Fibroblast of villous mesenchyme (primary cell): ENCODE measurements at places on chromosomes 1 and 21.

GRCh38 chr1:167927046-167927754 is 9.3 kb upstream of the DCAF6 start:
- no peak for DNase-seq

GRCh38 chr1:194078765-194079164 is 892.4 kb upstream of the B3GALT2 start:
- DNase-seq: no peak

- peak; percentile 3 for DNase-seq
Observed at GRCh38 chr1:210558302-210558701, 229.6 kb downstream of the HHAT start.

GRCh38 chr1:229114315-229114714 is 156.6 kb upstream of the RAB4A start:
- peak; percentile 83 for DNase-seq

GRCh38 chr1:219088778-219089557 is 84.7 kb upstream of the LYPLAL1 start:
- DNase-seq: peak; percentile 92

GRCh38 chr1:167601442-167602383 is 28.3 kb upstream of the RCSD1 start:
- DNase-seq: peak; percentile 23

- no peak for DNase-seq
Observed at GRCh38 chr1:172292840-172293239, 127.6 kb upstream of the C1orf105 start.

- DNase-seq: no peak
Observed at GRCh38 chr1:158969166-158969565, 37.8 kb downstream of the PYHIN1 start.

DNA sequence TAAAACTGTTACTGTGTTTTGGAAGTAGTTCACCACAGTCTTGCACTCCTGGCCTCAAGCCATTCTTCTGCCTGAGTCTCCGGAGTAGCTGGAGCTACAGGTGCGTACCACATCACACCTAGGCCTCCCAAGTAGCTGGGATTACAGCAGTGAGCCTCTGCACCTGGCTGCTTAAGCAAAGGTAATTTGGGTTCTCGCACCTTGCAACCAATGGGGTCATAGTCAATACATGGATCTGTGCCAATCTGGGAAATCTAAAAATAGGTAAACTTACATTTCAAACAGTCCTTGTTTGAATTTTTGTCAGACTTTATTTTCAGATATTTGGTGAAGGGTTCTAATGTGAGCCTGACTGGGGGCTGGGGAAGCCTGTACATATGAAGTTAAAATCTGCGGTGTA is 466.5 kb downstream of the PCP4 start:
- no peak for DNase-seq

DNA sequence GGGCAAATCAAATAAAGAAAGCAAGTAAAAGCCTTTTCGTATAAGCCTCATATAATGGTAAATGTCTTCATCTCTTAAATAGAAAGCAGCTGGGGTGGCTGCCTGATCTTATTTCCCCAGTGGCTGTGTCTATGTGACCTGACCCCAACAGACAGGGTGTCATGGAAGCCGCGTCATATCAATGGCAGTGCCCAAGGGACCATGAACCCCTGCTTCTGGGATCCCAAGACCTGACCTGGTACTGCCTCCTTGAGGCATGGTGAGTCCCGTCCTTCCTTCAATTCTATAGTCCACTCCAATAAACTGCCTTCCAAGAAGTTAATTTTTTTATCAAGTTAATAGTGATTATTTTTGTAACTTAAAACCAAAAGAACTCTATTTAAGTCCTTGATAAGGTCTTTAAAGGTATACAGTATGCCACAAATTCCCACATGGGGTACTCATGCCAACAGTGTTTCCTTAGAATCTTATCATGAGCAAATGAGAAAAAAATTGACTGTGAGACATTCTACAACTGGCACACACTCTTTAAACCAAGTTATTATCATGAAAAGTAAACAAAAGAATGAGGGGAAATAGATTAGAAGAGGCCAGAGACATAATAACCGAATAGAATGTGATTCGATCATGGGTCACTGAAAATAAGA is 104.6 kb downstream of the ADSS2 start:
- no peak for DNase-seq

GRCh38 chr1:208242941-208243526 is 1.1 kb downstream of the PLXNA2 start:
- DNase-seq: peak; percentile 38

- DNase-seq: peak; percentile 66
Observed at GRCh38 chr1:108000620-108001111, 35.7 kb upstream of the VAV3 start.

DNA sequence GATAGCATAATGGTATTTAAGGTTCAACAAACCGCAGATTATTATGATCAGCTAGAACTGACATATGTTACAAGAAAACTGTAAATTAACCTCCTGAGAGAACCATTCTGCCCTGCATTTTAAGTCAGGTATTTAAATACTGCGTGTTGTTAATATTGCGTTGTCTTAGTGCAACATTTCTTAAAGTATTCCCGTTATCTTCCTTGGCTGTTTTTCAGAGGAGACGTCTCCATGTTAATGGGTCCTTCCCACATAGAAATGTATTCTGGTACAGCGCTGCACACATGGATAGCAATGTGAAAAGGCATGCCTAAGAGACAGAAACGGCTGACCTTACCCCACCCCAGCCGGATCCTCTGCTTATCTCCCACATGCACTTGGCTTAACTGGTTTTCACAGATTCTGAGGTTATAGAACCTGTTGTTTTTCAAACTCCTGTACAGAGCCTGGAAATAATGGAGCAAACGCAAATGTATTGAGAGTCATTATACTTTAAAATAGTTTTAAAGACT is 22.8 kb upstream of the DEGS1 start:
- no peak for DNase-seq

DNA sequence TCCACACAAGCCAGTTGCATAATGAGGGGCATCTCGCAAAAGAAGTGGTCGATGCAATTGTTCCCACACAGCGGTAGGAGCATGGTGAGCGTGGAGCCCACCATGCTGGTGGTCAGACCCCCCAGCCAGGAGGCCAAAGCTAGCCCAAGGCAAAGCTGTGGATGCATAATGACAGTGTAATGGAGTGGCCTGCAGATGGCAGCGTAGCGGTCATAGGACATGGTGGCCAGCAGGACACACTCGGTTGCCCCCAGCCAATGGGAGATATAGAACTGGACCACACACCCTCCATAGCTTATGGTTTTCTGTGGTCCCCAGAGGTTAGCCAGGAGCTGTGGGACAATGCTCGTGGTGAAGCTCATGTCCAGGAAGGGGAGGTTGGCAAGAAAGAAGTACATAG is 4.3 kb downstream of the OR2C3 start:
- no peak for DNase-seq

GRCh38 chr1:160085686-160086455 is 4.5 kb downstream of the KCNJ9 start:
- peak; percentile 64 for DNase-seq

- no peak for DNase-seq
Observed at GRCh38 chr1:238060061-238060460, 169.3 kb upstream of the ZP4 start.

DNA sequence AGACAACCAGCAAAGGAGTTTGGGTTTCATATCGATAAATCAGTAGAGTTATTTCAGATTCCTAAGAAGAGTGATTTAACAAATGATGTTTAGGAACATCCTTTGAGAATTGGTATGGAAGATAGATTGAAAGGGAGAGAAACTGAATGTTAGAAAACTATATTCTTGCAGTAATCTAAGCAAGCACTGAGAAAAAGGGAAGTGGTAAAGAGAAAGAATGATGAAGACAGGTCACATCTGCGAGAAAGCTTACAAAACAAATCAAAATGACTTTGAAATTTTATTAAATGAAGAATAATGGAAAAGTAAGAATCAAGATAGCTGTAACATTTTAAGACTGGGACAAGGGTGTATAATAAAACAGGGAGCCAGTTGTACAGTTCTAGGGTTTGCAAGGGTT is 177.0 kb downstream of the HS2ST1 start:
- no peak for DNase-seq

- no peak for DNase-seq
Observed at GRCh38 chr1:210159211-210159610, 73.4 kb upstream of the SERTAD4 start.

- no peak for DNase-seq
Observed at GRCh38 chr1:57431400-57431799, 7.5 kb upstream of the DAB1 start.

GRCh38 chr1:29821605-29822004 is 585.3 kb downstream of the PTPRU start:
- DNase-seq: no peak

DNA sequence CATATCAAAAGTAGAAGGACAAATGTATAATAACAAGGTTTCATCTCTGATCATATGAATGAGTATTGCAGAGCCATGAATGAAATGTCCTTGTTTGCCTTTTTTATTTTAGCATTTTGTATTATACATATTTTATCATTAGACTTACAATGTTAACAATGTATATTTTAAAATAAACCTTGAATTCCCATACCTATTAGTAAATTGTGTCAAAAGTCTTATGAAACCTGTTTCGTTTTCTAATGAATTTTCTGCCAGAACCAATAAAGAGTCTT is 646 bp downstream of the DNAJB4 start:
- DNase-seq: no peak

DNA sequence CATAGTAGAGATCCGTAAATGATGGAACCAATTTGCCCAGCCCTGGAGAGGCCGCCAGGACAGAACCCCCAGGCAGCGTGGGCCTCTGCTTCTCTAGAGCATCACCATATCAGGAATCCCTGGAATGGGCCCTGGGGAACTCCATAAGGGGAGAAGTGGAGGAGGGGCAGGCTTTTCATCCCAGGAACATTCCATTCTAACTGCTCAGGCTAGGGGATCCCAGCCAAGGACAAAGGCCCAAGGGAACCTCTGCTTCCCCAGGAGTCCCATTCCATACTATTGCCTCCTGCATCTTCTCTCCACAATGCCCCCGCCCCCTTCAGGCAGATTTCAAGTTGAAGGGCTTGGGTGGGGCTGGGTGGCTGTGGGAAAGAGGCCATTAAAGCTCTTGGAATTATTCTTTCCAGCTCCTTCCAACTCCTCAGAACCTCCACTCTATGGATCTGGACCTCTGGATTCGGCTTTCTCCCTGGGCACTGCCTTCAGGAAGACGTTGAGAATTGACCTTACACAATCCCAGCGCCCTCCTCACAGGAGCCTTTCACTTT is 6.0 kb downstream of the TRNP1 start:
- DNase-seq: peak; percentile 96

GRCh38 chr1:17340358-17340757 is 31.6 kb upstream of the PADI6 start:
- DNase-seq: no peak

DNA sequence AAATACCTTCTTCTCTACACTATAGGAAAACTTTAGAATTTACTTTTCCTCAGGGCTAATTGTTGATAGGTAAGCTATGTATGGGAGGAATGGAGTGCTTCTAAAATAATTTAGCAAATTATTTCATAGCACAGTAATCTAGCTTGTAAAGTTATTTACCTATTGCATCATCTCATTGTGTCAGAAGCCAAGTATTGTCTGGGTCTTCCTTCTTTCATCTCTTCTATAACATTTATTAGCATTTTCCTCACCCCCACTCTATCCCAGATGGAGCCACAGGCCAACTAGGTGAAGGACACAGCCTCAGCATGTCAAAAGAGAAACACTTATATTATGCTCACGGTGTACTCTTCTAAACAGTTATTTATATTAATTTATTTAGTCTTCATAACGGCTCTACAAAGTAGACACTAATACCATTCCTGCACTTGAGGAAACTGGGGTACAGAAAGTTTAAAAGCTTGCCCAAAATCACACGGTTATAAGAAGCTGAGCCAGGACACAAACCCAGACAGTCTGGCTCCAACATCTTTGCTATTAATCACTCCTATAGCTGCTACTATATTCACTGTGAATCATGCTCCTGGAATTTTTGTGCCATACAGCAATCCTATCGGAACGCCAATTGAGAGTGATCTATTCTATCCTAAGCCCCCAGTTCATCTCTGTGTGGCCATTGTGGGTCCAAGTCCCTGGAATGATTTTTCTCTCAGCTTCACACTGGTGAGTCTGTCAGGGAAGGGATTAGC is 43.1 kb downstream of the OR10J5 start:
- peak; percentile 2 for DNase-seq

DNA sequence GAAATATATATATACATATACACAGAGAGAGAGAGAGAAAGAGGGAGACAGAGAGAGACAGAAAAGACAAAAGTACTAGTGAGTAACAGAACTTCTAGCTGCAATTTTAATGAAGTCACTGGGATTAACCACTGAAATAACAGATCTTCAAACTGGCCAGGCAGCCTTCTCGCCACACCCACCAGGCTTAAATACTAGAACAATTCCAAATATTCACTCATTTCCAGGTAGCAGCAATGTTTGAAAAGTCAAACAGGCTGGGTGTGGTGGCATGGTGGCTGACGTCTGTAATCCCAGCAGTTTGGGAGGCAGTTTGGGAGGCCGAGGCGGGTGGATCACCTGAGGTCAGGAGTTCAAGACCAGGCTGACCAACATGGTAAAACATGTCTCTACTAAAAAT is 5.2 kb downstream of the PRDX1 start:
- DNase-seq: no peak

DNA sequence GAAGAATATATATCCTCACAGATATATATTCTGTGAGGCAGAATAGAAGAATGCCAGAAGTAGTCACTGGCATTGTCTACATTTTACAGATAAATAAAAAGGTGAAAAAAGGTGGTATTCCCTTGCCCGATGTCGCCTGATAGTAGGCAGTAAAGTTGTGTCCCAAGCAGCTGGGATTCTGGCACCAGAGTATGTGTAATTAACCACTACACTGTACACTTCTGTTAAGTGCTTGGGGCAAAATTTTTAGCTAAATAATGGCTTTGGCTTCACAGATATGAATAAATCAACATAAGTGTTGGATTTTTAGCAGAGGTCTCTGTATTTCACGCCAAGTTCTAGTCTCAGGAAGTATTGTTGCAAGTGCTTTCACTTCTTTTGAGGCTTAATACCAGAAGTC is 13.3 kb upstream of the CASQ2 start:
- DNase-seq: no peak

- no peak for DNase-seq
Observed at GRCh38 chr1:116908266-116908665, 1.4 kb upstream of the PTGFRN start.

DNA sequence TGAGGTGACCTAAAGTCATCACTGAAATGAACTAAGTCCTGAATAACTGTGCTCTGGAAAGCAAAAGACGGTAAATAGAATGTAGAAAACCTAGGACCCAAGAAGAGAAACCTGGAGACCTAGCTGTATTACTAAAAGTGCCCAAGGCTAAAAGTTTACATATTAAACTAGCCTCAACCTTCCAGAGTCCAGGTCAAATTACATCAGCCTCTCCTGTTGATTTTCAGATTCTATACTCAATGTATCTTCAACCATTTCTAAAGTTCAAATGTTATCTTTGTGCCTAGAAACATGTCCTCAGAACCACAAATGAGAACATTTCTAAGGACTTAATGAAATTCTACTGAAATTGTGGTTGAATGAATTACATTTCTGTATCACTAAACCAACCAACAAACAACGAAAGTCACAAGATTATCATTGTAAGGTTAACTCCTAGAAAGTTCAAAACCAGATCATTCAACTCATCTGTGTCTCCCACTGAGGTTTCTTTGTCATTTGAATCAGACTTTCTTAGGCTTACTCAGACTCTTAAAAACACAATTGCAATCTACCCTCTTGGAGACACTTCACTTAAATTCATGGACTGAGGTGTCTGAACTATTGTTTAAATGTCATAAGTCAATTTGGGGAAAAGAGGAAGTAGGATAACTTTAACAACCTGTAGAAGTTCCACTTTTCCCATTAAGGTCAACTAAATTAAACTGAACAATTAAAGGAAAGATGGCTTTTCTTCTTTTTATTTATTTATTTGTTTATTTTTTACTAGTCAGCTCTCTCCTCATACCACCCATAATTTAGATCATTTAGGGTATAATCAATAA is 207.7 kb downstream of the BARHL2 start:
- DNase-seq: no peak

- DNase-seq: no peak
Observed at GRCh38 chr1:26257222-26257621, 22.7 kb upstream of the SH3BGRL3 start.
